ENCODE measurements at places on chromosomes 4 and X.

DNA sequence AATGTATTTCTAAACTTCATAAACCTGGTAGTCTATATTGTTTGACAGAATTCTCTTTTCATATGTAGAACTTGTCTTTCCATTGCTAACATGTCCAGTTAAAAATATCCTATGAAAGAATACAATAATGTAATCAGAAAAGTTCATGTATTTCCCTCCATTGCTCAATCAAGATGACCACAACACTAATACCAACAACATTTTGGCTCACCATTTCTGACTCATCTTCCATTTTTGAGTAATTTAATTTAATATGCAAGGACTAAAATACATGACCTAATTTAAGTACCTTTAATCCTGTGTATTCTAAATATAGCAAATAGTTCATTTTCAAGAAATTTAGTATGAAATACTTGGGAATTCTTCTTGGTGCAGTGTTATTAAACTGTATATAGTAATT lies 239.5 kb upstream of the GPC4 start:
- no peak for DNase-seq

GRCh38 chrX:136067966-136068365 lies 79.4 kb upstream of the FHL1 start:
- DNase-seq = no peak

DNA sequence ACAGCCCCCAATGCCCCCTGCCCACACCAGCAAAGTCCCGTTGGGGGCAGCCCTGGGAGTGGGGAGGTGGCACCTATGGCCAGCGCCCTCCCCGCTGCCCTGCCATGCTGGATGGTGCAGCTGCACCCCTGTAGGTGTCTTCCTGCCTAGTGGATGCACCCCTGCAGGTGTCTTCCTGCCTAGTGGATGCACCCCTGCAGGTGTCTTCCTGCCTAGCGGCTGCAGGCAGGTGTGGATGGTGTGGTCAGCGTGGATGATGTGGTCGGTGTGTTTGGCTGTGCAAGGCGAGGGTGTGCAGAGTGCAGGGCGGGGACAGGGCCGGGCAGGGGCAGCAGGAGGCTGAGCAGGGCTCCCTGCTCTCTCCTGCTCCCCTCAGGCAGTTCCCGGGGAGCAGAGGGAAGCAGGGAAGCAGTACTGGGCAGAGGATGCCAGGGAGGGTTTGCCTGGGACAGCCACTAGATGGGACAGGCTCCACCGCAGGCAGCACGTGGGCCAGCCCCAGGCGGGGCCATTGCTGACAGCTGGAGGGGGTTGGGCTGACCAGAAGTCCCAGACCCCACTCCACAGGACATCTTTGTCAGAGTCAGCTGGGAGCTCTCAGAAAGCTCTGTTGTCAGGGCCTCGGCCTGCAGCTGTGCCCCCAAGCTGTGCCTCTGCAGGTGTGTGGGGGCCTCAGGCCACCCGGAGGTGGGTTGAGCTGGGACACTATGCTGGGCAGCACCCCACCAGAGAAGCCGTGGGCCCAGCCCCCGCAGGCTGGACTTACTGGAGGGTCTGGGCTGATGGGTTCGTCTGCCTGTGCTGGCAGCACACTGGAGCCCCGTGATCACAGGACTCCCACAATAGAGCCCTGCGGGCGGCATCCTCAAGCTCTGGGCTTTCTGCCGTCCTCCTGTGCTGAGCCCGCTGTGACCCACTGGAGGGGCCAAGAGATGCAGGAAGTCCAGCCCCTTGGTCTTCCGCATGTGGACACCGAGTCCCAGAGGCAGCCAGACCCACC lies 23.7 kb downstream of the DOK7 start:
- no peak for DNase-seq

DNA sequence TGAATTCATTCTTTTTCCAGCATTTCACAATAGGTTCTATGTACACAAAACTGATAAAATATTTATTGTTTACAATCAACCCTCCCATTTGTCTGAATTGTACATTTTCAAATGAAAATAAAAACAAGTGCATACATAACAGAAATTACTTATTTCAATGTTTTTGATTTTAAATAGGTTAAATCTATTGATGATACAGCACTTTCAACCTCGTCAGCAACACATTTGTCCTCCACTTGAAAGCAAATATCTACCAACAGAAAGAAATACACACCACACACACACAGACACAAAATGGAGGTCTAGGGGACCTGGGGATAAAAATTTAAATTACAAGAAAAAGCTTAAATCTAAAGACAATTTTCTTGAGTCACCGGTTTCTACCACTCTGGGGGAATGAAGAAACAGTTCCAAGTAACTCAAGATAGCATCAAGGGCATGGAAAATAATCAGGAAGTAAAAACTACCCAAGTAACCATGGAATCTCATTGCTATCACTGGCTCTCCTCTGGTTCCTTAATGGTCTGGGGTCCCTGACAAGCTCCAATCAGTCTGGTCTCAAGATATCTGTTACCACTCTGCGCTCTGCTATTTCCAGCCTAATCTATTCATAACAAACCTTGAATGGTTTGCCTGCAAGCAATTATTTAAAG lies 27.6 kb downstream of the ANKRD17 start:
- no peak for DNase-seq

GRCh38 chrX:115582616-115583495 lies 21.9 kb downstream of the PLS3 start:
- DNase-seq = no peak
